ENCODE measurements at places on chromosomes 7 and 10. TPM values are rescaled to one million over a fixed set of nuclear protein-coding genes. Genes with fewer than 3 reads are reported as not detected.

The SAMD8 gene
- polyA plus RNA-seq = 14.5 TPM

DNA sequence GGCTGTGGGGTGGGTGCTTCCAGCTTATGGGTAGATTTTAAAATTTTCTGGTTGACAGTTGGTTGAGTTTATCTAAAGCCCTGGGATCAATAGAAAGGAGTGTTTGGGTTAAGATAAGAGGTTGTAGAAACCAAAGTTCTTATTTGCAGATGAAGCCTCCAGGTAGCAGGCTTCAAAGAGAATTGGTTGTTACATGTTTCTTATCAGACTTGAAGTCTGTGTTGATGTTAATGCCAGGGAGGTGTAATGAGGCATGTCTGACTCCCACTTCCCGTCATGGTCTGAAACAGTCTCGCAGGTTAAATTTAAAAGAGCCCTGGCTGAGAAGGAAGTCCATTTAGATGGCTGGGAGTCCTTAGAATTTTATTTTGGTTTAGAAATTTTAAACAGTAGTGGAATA is 165.2 kb upstream of the TMEM72 start:
- DNase-seq = peak; percentile 68

DNA sequence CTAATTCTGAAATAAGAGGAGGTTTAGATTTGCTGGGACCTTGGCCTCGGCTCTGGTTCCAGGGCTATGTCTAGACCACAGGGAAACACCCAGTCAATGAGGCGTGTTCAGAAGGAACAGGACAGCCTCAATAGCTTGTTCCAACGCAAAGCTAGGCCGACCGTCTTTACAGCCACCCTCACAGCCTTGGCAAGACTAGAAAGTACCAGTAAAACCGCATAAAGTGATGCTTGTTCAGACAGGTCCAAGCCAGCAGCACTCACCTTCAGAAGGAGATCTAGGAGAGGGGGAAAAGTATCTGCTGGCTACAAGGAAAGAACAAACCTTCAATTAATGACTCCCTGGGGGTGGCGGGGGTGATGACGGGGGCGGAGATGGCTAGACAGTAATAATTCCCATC is 50.1 kb upstream of the LMTK2 start:
- no peak for DNase-seq

DNA sequence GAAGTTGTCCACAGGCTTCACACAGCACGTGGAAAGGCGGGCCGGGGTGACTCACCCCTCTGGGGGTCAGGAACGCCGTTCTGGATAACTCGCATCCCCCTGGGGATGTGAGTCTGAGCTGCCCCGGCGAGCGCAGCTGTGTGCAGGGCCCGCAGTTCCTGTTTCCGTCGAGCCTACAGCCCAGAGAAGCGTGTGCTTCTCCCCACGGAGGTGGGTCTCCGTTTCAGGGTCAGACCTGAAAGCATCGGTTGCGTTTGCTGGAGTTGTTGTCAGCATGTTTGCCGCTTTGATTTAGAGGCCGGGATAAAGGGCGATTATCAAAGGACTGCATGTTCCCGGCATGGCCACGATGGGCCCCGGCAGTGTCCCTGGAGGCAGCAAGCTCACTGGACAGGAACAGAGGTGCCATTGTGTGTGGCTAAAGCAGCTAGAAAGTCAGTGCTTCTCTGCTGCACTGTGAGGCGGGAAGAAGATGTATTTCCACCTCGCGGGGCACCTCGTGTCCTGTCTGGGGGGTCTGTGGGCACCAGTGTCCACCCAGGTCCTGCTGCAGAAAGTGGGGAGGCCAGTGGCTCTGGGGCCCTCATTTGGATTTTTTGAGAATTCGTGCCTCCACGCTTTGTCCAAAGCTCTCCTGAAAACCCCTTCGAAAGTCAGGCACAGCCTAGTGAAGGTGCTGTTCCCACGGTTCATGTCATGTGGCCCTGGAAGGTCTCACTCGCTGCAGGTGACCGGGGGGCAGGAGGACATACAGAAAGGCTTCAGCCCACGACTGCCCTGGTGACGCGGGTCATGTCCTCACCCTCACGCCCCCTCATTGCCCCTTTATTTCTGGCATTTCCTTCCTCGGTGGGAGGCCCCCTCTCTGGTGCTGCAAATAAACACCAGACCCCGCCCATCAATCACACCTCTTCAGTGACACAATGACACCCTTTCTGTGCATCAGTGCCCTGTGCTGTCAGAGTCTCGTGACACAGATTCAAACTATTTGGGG is 27.4 kb upstream of the GDI2 start:
- no peak for DNase-seq

The SLC18A3 gene
- not detected for polyA plus RNA-seq

GRCh38 chr7:22418251-22419046 is 61.5 kb upstream of the RAPGEF5 start:
- no peak for DNase-seq

- DNase-seq = no peak
These were observed 73.8 kb downstream of the TAF3 start for GRCh38 chr10:7892146-7892545.

- no peak for DNase-seq
These were observed 1180.4 kb downstream of the CNTNAP2 start for GRCh38 chr7:147296986-147297385.

DNA sequence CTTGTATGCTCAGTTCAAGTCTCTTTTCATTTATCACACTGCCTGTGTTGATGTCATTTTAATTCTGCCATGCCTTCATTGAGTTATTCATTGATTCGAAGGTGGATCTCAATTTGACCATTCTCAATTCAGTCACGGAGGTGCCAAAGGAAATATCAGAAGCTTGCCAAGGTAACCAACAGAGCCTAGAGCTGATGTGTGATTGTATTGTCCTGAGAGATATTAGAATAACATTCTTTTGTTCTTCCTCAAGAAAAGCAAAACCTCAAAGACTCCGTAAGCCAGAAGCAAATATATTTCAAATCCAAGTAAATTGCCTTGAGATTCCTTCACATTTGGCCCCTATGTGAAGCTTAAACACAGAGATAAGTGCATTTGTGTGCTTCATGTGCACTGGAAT is 345.3 kb downstream of the CXCL12 start:
- no peak for DNase-seq

DNA sequence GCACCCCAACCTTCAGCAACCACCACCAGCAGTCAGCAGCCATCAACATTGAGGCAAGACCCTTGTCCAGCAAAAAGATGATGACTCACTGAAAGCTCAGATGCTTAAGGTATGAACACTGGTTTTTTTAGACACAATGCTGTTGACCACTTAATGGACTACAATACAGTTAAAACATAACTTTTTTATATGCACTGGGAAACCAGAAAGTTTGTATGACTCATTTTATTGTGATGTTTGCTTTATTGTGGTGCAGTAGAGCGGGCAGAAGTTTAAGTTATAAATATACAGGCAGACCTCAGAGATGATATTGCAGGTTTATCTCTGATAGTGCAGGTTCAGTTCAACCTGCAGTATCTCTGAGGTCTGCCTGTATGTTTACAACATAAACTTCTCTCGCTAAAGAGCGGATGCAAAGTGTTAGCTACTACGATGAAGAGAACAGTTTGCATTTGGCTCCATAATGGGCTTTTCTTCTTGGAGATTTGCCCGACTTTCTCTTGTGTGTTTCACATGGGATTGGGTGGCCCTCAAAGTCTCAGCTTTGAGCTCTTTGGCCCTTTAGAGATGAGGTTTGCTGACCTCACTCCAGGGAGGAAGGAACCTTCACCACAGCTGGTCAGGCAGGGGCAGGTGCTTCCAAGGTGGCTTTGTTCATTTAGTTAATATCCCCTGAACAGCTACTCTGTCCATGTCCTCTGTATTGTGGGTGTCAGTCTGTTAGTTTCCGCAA is 84.4 kb upstream of the SHH start:
- no peak for DNase-seq

DNA sequence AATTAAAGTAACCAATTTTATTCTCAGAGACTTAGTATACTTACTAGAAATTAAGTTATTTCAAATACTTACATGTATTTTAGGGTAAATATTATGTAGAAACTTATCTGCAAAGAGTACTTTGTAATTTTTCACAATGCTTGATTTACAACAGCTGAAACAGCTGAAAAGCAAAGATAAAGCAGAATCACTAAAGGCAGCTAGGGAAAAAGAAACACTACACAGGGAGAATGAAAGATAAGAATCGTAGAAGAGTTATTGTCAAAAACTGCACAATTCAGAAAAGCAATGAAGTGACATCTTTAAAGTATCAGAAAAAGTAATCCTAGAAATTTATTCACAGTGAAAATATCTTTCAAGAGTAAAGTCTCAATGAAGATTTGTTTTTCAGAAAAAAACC is 69.7 kb upstream of the ZNF804B start:
- DNase-seq = no peak

The ADCYAP1R1 gene
- polyA plus RNA-seq = 0.93 TPM
